ENCODE measurements at places on chromosomes 2 and 18. TPM values are rescaled to one million over a fixed set of nuclear protein-coding genes. Genes with fewer than 3 reads are reported as not detected.

- DNase-seq = no peak
These were observed 292.6 kb upstream of the CYRIA start for GRCh38 chr2:16958266-16958665.

DNA sequence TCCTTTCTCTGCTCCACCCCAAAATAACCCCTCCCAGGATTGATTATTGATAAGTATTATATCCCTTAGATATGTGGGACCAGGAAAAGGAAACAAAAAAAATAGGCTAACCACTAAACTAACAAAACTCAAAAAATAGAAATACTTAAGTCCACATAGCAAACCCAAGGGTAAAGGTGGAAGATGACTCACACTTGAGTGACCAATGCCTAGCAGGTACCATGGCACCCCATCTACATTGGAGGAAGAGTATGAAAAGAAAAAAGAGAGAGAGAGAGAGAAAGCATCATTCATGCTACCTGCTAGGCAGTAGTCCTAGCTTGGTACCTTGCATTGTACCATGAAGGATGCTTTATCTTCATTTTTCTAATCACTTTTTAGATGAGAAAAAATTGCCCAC lies 6.3 kb downstream of the EXOC6B start:
- no peak for DNase-seq

- DNase-seq = no peak
These were observed 10.5 kb downstream of the CTLA4 start for GRCh38 chr2:203878063-203878462.

GRCh38 chr2:217905395-217905794 lies 97.4 kb downstream of the TNS1 start:
- peak; percentile 74 for DNase-seq

GRCh38 chr18:61651880-61652268 lies 240.9 kb downstream of the RNF152 start:
- peak; percentile 90 for DNase-seq

DNA sequence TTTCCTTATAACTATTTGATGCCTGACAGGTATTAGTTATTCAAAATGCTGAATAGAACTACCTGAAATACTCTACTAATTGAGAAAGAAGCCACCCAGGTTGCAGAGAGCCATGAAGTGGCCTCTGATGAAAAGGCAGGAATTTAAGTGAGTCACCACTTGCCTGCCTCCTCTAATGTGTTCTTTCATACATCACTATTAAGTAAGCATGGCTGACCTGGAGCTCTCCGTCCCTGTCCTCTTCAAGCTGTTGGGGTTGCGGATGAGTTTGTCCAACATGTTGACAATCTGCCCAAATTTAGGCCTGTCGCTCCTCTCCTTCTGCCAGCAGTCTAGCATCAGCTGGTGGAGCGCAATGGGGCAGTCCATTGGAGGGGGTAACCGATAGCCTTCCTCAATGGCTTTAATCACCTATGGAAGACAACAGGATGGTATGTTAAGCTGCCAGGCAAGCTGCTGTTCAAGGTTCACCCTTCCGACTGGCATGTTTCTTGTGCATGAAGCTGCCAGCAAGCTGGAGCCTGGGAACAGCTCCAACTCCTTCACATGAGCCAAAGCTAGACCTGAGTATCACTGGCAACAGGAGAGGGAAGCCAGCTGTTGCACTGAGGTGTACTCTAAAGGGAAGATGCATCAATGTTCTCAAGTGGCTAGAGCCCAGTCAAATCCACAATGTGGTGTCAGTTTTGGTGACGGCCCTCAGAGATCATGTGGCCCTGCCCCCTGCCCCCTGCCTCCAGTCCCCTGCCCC lies 142.2 kb downstream of the EPHA4 start:
- no peak for DNase-seq

GRCh38 chr2:100060875-100061274 lies 81.5 kb downstream of the AFF3 start:
- DNase-seq = no peak

GRCh38 chr2:122710049-122710448 lies 954.6 kb downstream of the TSN start:
- DNase-seq = no peak

DNA sequence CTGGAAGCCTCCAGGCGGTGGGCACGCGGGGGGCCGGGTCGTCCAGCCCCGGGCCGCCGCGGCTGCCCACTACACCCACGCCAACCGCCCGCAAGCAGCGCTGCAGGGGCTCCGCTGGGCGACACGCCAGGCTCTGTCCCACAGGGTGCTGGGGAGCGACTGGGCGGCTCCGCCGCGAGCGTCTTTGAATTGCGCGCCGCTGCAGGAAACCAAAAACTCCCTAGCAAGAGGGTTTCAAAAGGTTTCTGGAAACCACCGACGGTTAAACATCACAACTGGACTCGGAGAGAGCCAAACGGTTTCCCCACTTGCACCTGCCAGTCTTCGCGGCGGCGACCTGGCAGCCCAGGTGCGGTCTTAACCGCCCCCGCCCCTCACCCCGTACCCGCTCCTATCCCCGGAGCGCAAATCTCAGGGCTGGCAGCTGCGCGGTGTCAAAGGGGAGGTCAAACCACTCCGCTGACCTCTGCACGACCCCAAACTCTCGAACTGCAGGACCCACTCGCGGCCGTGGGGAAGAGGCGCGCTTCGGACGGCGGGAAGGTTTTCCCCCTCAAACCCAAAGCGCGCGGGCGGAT lies 1.0 kb downstream of the CXCR4 start:
- no peak for DNase-seq

DNA sequence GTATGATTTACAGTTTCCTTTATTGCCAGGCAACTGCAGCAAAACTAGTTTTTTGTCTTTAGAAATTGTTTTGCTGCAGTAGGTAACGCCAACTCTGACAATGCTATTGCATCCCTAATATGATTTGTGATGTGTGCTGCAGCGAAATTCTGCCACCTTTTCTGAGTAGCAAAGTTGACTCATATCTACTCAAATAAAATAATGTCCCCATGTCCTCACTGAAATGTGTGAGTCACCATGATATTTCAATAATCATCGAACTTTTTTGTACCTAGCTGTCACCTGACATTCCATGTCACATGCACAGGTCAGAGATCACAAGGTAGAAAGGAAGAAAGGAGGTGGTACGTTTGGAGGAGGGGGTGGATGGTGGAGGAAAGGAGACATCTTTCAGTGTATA lies 205.0 kb downstream of the RAD51AP2 start:
- DNase-seq = no peak

DNA sequence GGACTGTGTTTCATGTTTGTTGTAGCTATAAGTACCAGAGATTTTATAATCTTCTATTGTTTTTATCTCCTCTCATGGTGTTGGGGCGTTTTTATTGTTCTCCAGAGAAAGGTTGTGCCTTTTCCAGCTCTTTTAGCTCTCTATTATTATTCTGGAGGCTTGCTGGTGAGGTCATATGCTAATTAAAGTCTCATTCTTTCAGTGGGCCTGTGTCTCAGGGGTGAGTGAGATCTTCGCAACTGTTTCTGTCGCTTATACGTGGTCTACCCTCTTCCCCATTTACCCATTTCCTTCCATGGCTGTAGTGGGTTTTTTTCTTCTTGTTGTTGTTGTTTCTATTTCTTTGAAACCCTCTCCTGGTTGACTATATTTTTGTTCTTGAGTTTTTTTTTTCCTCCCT lies 584.9 kb downstream of the TMEM182 start:
- no peak for DNase-seq

GRCh38 chr2:135792401-135793150 lies 44.4 kb downstream of the LCT start:
- no peak for DNase-seq

- DNase-seq = no peak
These were observed 7.4 kb downstream of the DCTN1 start for GRCh38 chr2:74372674-74373073.

DNA sequence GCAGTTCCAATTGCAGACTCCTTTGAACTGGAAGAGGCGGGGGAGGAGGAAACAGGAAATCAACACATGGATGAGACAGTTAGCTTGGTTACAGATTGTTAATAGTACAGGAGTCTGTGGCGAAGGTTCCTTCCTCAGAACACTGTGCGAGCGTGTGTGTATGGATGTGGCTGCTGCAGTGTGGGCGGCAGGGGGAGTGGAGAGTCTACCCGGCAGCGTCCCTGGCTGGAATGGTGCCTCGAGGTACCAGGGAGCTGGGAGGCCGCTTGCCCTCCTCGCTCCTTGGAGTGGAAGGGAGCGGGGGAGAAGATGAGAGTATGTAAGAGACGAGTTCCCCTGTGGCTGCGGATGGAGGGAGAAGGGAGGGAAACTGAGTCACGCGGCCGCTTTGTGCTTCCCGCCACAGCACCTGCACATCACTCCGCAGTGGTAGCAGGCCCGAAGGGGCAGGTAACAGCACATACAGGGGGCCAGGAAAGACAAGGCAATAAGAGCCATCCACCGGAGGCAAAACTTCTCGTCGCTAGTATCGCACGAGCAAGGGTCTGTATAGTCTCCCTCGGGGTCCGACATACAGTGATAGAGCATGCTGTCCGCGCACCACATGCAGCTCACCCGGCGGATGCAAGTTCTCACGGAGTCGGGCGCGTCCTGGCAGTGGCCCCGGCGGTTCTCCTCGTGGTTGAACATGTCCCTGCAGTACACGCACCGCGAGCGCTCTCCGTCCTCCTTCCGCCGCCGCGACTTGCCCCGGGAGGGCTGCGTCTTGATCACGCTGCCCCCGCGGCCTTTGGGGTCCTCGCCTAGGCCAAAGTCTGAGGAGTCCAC lies 85.7 kb downstream of the ACTR2 start:
- no peak for DNase-seq

GRCh38 chr2:45285311-45285710 lies 276.1 kb upstream of the SIX2 start:
- no peak for DNase-seq

DNA sequence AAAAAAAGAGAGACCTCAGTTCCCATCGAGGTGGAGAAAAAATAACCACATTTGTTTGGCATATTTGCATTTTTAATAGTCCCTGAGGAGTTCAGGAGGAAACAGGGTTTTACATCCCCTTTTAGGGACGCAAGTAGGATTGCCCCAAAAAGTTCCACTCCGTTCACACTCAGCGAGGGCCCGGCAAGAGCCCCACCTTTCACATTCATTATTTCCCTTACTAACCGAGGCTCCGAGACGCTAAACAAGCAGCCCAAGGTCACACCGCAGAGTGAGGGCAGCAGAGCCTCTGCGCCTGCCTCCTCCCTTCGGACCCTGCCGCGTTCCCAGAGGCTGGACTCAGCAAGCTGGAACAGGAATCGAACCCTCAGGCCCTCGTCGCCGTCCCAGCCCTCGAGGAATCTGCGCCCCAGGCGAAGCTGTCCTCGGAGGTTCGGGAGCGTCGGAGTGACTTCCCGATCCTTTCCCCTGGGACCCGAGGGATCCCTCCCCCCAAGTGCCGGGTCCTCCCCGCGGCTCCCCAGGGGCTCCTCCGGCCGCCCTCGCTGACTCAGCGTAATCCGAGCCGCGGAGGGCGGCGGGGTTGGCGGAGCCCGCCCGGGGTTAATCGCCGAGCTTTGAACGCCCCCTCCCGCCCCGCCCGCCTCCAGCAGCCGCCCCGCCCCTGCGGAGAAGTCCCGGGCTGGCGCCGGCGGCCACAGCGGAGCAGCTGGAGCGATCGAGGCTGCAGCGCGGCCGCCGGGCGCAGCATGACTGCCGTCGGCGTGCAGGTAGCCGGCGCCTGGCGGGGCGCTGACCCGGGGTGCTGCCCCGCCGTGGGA lies at the start of gene TMEM37:
TSS of gene TMEM37 (plus strand) at position 700 of the 821 bp plus-strand sequence. CDS start at position 750, 50 bp downstream.
- no peak for DNase-seq

DNA sequence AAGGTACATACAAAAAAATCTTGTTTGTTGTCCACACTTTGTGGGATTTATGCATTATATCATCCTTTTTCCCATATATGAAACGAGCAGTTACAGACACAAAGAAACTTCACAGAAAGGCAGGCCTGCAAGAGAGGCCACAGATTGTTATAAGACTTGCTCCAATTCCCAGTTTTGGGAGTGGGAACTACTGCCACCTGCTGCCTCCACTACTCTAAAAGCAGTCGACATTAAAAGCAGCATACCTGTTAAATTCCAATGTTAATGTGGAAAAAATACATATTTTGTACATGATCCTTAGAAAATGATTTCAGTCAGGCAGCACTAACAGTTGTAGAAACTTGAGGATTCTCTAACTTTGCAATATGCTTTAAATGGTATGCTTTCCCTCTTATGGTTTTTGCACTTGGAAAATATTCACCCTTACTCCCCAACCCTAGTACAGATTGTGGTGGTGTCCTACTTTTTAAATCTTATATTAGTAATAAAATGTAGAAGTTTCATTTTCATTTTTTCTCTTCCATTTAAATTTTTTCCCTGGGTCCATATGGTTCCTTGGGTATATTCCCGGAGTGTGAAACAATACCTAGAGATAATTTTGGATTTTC lies 37.9 kb downstream of the SLC38A11 start:
- DNase-seq = peak; percentile 78

DNA sequence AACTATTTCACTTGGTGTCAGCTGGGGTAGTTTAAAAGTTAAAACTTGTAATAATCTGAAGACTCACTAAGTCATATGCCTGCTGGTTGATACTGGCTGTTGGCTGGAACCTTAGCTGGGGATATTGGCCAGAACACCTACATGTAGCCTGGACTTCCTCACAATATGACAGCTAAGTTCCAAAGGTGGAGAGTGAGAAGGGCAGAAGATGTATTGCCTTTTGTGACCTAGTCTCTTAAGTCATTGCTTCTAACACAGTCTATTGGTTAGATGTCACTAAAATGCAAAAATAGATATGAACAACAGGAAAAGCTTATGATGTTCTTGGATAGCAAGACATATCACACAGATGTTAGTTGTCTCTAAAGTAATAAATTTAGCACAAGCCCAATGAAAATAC lies 113.2 kb upstream of the CHAC2 start:
- DNase-seq = no peak

DNA sequence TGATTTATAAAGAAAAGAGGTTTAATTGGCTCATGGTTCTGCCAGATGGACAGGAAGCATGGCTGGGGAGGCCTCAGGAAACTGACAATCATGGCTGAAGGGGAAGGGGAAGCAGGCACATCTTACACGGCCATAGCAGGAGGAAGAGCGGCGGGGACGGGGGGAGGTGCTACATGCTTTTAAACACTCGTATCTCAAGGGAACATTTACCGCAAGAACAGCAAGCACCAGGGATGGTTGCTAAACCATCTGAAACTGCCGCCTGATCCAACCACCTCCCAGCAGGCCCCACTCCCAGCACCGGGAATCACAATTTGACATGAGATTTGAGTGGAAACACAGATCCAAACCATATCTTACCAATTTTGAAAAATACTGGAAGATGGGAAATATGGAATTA lies 362.8 kb downstream of the FBXO15 start:
- DNase-seq = no peak

- DNase-seq = no peak
These were observed 257.9 kb downstream of the SUCLG1 start for GRCh38 chr2:84201158-84201557.

PAIP2B gene
- total RNA-seq = 1.5 TPM

ARL4C gene
- 4.3 TPM for total RNA-seq

CABYR gene
- 2.5 TPM for total RNA-seq

MAL gene
- total RNA-seq = not detected

NOL4 gene
- total RNA-seq = not detected

HOXD1 gene
- 10.3 TPM for total RNA-seq

GPAT2 gene
- not detected for total RNA-seq

ANKRD62 gene
- total RNA-seq = 0.29 TPM

SP140 gene
- total RNA-seq = not detected

DES gene
- total RNA-seq = 0.13 TPM

ANKRD30B gene
- 7.3 TPM for total RNA-seq

RGPD3 gene
- total RNA-seq = not detected

KCNE4 gene
- 12.1 TPM for total RNA-seq

All from SK-MEL-5 (cell line).